IMR-90 (cell line): ENCODE measurements at places on chromosomes 13 and 19.

GRCh38 chr13:84972907-84973306 is 826.3 kb downstream of the SLITRK6 start:
- DNase-seq = no peak

GRCh38 chr19:45771311-45771933 is 2.4 kb upstream of the SIX5 start:
- no peak for DNase-seq

- no peak for DNase-seq
Measured at GRCh38 chr13:79986890-79987289, 354.0 kb downstream of the SPRY2 start.

GRCh38 chr19:15954820-15955219 is 6.0 kb downstream of the OR10H4 start:
- no peak for DNase-seq

DNA sequence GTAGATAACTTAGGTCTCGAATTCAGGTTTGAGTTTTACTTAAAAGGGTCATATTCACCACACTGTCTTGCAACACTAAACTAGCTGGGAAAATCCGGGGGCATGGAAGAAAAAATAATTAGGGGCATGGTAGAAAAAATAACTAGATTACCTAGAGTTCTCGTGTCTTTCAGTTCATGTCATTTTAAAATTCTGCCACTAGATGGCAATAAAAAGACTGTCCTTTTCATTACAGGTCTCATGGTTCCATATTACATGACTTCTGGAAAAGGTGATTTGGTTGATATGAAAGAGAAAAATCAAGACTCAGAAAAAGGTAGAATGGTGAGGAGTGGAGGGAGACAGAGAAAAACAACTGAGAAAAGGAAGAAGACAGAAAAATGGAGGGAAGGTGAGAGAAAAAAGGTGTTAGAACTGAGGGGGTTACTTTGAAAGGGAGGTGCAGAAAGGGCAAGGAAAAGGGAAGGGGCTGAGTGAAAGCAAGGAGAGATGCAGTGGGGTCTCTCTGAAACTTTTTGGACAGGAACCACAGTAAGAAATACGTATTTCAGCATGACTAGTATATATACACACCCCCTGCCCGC is 299.0 kb downstream of the KLF12 start:
- DNase-seq = peak; percentile 56

- DNase-seq = peak; percentile 11
Measured at GRCh38 chr13:24605923-24606372, 74.3 kb upstream of the ATP12A start.
